Fibroblast of the conjunctiva (primary cell): ENCODE measurements at places on chromosomes 2 and 18.

DNA sequence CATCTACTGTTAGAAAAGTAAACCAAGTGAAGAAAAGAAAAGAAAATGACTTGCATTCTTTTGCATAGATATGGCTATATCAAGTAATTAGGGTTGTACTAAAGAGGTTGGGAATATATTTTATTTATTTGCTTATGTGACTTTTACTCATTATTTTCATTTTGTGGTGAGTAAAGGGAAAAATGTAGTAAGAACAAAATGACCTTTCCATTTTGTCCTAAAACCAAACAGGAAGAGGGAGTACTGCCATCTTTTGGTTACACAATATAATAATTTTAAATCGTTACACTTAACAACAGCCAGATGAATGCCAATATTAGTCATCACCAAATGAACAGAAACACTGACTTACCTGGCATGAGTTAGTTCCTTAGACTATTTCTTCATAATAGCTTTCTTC lies 47.3 kb upstream of the NDUFV2 start:
- peak; percentile 87 for DNase-seq

DNA sequence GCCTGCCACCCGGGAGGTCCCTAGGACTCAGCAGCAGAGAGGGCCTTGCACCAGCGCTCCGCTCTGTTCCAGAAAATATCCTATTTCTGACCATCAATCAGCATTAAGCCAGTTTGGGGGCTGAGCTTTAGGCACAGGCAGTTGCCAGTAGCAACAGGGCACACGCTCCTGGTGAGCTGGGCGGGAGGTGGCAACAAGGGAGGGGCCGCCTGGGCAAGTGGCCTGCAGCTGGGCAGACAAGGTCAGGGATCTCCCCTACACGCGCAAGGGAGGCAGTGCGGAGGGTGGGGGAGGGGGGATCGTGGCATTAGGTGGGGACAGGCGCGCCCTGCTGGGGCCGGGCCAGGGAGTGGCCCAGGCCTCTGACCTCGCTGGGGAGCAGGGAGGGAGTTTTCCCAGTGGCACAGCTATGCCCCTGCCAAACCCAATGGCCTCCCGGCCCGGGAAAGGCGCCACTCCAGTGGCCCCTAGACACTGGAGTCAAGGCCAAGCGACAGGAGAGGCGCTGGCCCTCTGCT lies 302.8 kb downstream of the NCKAP5 start:
- DNase-seq, result no peak

DNA sequence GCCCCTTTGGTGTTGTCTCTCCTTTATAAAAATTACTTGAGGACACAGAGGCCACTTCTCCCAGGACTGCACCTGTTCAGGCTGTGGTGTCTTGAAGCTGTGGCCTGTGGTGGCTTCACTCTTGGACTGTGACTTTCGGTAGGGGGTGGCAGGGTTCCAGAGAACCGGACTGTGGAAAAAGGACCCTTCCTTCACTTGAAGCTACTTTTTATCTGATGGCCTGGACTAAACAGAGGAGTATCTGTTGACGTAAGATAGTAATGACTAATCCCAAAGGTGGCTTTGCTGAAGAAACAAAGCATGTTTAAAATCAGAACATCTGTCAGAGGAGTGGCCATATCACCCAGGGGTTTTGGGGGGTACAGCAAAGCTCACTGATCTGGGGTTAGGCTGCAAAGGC lies 60.8 kb downstream of the CENPO start:
- DNase-seq, result no peak

DNA sequence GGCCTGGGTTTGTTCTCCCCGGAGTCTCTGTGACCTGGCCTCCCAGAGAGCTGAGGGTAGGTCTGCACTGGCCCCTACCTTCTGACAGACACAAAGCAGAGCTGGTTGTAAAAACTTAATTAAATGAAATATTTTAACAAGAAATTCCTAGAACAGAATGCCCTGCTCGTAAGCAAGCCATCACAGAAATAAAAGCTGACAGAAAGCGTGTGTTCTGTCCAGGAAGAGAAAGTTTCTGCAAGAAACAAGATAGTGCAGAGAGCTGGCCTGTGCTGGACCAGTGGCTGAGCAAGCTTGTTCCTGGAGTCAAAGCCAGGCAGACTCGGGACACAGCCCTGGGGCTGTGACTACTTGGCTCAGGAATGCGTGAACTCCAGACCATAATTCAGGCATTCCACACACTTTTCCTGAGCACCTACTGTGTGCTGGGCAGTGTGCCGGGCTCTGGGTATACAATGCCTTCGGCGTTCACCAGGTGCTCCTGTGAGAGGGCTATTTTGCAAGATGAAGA lies 51.6 kb downstream of the APOB start:
- no peak for DNase-seq

- DNase-seq, result no peak
Observed at GRCh38 chr2:170719810-170720209, 4.7 kb downstream of the SP5 start.

DNA sequence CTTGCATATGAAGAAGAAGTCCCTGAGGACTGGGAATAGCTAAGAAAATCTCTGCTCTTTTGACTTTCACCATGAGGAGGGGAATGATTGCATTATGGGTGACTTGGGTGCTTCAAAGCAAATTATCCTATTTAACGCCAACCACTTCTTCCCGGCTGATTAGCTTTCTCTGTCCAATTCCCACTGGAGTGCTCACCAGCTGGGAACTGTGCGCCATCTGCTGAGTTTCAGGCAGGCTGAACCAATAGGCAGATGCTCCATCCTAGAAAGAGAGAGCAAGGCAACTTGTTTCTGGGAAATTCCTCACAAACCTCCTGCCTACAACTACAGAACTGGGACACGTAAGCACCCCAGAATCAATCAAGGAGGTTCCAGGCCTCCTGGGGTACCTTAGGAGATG lies 49.4 kb downstream of the POLE4 start:
- no peak for DNase-seq

DNA sequence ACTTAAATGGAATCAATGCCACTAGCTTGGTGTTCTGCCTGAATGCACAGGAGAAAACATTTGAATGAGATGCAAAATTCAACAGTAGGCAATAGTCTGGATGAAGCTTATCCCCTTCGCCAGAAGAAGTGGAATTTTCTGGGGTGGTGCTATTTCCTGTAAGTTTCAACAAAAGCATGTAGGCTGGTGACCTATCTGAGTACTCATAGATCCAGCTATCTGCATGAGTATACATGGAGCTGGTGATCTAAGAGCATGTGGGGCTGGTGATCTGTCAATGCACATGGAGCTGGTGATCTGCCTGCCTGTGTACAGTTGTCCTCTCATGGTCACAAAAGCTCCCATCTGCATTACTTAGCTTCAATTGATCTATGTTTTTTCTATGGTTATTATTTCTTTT lies 71.2 kb downstream of the SLC9A4 start:
- DNase-seq, result no peak

DNA sequence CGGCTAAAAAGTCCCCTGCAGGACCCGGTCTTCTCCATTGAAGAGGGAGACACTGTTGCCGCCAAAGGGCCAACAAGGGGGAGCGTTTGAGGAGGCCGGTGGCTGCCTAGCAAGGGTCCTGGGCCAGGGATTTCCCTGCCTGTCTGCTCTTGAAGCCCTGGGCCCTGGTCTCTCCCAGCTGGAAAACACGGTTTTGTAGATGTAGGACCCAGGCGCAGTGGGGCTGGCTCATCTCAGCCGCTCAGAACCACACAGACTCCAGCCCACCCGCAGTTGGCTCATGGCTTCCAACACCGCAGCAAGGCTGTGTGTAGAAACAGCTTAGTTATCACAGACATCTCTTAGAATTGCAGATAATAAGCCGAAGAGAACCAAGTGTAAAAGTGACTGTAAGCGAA lies 57.1 kb upstream of the TWIST2 start:
- no peak for DNase-seq

GRCh38 chr2:119771331-119771730 lies 11.6 kb downstream of the PTPN4 start:
- no peak for DNase-seq

DNA sequence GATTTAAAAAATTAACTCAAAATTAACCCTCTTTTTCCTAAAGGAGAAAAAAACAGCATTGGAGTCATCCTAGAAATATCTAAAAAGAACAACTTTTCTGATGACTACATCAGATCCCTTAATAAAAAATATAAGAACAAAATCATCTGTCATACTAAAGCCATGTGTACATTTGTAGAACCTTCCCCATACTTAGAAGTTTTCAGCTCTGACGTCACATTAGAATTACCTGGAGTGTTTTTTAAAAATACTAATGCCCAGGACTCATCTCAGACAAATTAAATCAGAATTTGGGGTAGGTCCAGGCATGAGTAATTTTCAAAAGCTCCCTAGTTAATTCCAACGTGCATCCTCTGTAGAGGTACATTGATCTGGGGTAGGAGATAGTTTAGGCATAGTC lies 598.0 kb downstream of the DSC3 start:
- DNase-seq, result no peak

- no peak for DNase-seq
Observed at GRCh38 chr2:106165029-106165428, 29.1 kb downstream of the UXS1 start.

- DNase-seq, result no peak
Observed at GRCh38 chr2:178908810-178909209, 101.6 kb upstream of the TTN start.

- DNase-seq, result no peak
Observed at GRCh38 chr2:168697668-168698121, 104.7 kb upstream of the NOSTRIN start.

DNA sequence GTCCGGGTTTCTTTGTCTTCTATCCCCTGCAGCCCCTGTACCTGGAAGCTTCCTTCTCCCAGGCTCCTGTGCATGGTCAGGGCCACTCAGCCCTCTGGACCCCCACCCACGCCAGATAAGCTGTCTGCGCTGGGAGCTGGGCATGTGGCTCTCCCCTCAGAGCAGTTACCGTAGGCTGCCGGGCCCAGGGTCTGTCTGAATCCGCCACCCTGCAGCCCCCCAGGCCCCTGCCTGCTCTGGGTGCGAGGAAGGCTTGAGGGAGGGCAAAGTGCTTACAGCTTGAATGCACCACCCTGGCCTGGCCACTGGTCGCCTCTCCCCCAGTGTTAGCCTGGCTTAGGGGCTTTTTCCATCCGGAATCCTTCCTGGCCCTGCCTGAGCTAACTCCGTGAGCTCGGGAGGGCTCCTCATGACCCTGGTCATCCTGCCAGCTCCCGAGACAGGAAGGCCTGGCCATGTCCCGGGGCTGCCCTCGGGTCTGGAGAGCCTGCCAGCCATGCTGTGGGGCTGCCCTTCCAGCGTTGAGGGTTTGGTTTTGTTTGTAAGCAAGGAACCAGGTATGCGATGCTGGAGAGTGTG lies 50.7 kb downstream of the ODC1 start:
- DNase-seq, result no peak

DNA sequence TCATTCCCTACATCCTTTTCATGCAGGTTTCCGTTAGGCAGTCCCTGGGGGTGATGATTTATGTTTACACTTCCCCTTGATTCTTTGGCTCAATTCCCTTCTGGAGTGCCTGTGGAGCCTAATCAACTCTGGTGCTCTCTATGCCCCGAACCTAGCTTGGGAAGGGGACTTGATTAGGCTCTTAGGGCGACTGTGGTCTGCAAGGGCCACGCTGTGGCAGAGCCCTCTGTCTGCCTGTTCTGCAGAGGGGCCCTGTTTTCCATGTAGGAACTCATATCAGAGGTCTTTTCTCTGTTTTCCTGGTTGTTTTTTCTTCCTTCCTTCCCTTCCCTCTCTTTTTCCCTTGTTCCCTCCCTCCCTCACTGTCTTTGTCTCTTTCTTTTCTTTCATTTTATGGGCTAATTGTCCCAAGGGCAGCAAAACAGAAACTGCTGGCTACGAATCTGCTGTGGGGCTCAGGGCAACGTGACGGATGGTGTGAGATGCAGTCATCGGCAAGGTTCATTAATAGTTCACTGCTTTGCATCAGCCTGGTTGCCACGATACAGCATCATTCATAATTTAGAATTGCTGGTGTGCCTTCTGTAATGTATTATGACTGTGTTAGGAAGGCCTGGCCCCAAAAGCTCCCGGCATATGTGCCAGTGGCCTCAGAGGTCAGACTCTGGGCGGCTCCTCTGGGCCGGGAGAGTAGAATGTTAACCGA lies 134.5 kb downstream of the NAPG start:
- DNase-seq, result peak; percentile 77

DNA sequence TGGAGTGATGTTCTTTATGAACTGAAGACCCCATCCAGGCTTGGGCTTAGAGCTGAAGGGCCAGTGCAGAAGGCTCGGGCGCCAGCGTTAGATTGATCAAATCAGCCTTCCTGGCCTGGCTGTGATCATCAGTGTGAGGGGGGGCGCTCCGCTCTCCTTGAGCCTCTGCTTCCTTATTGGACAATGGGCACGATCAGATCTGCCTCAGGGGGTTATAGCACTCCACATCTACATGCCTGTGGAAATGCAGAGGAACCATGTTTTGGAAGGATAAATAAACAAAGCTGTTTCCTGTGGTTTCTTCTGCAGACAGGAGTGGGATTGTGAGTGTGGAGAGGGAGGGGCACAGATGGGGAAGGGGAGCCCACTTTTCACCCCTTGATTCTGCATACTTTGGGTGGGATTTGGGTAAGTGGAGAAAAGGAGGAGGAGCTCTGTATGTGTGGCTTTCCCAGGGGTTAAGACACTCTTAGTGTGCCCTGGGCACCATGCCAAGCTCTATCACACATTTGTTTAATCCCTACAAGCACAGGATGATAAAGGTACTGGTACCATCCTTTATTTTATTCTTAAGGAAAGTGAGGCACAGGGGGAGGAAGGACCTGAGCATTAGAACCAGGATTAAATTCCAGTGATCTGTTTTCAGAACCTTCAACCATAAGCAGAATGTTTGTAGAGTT lies 150.5 kb downstream of the EN1 start:
- no peak for DNase-seq

GRCh38 chr18:1784113-1784512 lies 787.2 kb downstream of the METTL4 start:
- DNase-seq, result no peak

DNA sequence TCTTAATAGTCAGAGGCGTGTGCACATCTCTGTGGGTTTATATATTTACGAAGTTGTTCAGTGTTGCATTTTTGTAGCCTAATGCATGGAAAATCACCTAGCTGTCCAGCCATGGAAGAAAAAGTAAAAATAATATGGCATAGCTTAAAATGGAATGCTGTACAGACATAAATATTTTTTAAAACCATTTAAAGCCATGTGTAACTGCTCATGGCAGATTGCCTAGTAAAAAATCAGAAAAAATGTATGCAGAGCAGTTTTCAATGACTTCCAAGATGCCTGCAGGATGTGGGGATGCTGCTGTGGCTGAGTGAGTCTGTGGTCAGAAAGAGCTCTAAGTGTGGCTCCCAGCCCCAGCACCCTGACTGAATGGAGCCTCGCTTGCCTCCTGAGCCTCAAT lies 64.8 kb upstream of the ALKAL2 start:
- DNase-seq, result no peak

GRCh38 chr2:223896833-223897311 lies 48.3 kb downstream of the WDFY1 start:
- no peak for DNase-seq
